ENCODE measurements at places on chromosomes 5 and 9.

DNA sequence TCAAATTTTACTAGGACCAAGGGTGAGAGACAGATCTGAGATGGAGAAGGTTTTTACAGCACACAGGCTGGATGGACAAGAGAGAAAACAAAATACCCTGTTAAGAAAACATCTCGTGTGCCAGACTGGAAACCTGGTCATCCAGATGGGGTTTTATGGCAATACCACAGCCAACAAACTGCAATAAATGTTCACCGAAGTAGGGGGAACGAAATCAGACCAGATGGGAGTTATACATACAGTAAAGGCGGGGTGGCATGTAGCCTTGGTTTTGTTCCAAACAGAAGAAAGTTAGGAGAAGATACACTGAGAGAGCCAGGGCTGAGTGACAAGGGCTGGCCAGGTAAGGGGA lies 63.3 kb downstream of the DCP2 start:
- DNase-seq = no peak

DNA sequence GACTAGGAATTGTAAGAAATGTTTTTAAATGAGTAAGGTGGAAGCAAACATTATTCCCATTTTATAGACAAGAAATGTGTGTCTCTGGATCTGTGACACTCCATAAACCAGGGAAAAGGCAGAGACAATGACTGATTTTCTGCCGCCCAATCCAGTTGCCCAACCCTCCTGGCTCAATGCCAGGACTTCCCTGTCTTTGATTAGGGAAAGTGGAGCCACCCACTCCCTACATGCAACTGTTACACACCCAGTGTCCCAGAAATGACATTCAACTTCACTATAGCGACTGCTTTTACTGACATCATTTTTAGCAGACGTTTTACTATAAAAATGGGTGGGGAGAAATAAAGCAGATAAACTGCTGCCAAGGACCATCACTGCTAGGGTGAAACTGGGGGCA lies 79.7 kb downstream of the THBS4 start:
- DNase-seq = no peak

- no peak for DNase-seq
These were observed 22.4 kb upstream of the CAVIN4 start for GRCh38 chr9:100555471-100555870.

- DNase-seq = no peak
These were observed 42.2 kb upstream of the RNF130 start for GRCh38 chr5:180113660-180114303.

DNA sequence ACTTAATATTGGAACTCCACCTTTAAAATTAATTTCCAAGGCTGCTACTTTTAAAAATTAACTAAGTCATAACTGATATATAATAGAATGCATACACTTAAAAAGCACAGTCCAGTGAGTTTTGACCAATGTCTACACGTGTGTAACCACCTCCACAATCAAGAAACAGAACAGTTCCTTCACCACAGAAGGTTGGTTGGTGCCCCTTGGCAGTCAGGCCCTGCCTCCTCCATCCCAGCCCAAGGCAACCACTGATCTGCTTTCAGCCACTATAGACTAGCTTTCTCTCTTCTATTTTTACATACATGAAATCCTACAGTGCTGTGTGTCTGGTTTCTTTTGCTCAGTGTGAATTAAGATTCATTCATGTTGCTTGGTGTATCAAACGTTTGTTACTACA lies 215.2 kb downstream of the CRB2 start:
- DNase-seq = no peak

- no peak for DNase-seq
These were observed 794.4 kb downstream of the CDH18 start for GRCh38 chr5:19193631-19194030.

GRCh38 chr9:137674976-137675320 lies 56.1 kb downstream of the EHMT1 start:
- DNase-seq = no peak

All from HL-60 (cell line).